T follicular helper cell (primary cell): ENCODE measurements at places on chromosomes 4 and X.

- DNase-seq, result no peak
Measured at GRCh38 chrX:1516596-1517104, 20.3 kb downstream of the P2RY8 start.

DNA sequence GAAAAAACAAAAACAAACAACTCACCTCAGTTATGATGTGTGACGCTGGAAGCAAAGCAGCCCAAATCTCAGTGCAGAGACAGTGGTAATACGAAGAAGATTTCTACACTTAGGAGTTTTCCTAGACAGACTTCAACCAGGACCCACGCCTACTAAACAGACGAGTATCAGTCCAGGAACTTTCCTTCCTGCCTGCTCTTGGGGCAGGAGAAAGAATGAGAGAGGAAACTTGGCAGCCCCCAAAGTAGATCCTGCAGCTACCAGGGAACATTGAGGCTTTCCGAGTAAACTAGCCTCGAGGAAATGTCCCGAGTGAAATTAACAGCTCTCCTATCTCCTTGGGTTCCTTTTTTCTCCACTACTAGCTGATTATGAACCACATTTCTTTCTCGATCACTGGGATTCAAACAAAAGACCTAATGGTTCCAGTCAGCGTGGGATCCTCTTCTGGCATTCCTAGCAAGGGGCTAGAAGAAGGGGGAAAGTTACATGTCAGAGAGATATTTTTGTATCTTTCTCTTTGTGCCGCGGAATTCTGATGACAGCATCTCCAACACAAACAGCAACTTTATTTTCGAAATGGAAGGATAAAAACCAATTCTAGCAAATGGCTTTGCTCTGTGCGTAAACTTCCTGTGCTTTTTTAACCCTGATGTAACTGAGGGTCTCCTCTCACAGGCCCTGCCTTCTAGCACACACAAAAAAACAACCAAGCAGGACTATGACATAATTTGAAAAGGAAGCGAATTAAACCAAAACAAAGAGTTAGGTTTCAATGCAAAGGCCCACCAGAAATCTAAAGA lies 53.2 kb downstream of the PPM1K start:
- DNase-seq, result no peak

DNA sequence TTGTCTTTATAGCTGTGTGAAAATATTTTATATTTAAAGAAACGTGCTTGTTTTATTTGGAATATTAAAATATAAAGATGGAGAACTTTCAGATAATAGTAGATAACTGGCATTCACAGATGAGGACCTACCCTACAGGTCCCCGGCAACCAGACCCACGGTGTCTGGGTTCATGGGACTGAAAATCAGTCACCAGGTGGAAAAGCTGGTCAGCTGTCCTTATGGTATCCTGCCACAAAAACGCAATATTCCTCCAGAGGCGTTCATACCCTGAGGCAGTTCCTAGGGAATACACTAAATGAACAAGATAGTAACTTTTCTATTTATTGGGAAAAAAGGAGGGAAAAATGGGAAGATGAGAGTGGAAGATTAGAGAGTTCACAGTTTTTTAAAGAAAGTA lies 1.2 kb downstream of the TLR6 start:
- DNase-seq, result no peak

DNA sequence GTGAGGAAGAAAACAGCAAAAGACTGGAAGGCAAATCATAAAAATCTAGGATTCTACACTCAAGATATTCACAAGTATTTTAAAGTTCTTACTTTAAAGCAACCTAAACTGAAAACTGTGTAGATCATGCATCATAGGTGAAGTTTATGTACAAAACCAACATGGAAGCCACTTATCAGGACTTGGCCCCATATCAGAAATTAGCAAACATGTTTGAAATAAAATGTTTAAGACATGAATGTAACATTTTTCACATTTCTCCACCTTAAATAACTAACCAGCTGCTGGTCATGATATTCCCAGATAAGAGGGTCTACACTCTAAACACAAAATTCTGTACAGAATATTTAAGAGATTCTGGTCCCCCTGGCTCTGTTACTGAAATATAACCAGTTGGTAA lies 38.5 kb downstream of the APBB2 start:
- no peak for DNase-seq

DNA sequence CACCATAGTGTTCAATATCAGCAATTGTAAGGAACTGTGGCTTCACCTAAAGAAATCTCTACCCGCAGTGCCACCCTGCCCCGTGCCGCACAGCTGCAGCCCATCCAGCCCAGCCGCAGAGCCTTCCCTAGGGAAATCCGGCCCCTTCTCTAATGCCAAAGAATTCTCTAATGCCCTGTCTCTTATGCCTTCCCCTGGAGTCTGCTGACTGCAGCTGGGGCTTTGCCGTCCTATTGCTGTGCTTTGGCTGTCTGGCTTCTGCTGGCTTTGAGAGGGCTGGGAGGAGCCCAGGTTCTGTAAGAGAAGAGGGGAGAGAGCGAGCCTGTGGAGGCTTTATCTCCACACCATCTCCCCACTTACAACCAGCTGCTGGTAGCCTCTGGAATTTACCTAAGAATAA lies 85.9 kb upstream of the HELT start:
- no peak for DNase-seq

GRCh38 chrX:25141684-25142083 lies 125.9 kb upstream of the ARX start:
- DNase-seq, result no peak

DNA sequence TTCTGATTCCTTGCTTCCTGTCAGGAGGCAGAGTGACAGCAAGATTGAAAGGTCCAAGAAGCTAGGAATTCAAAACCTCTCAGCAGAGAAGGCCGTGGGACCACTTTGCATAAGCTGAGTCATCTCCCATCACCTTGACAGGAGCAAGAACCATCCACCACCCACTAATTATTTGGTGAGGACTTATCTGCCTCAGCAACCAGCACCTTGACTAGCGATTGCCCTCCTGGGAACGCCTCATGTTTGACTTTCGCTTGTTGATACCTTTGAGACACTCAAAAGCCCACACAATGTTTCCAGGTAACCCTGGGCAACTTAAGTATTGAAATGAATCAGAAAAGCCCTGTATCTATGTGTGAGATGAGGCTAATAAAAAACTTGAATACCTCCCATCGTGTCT lies 233.5 kb upstream of the GYPA start:
- no peak for DNase-seq

DNA sequence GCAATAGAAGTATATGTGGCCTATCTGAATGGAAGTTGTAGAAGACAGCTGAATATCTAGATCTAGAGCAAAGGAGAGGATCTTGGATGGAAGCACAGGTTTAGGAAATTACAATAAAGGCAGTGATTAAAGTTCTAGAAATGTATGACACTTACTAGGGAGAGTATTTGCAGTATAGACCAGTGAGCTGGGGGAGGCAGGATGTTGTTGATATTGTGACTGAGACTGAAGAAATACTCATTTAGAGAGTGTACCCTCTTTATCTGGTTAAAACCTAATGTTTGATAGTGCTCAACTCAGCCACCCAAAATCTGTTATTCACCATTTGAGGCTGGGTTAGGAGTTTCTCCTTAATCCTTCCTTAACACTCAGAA lies 439.5 kb downstream of the GRXCR1 start:
- DNase-seq, result no peak
